ENCODE measurements at places on chromosomes 12 and 14.
A peak's percentile ranks its signal among the peaks of the same experiment; 100 is the strongest.

DNA sequence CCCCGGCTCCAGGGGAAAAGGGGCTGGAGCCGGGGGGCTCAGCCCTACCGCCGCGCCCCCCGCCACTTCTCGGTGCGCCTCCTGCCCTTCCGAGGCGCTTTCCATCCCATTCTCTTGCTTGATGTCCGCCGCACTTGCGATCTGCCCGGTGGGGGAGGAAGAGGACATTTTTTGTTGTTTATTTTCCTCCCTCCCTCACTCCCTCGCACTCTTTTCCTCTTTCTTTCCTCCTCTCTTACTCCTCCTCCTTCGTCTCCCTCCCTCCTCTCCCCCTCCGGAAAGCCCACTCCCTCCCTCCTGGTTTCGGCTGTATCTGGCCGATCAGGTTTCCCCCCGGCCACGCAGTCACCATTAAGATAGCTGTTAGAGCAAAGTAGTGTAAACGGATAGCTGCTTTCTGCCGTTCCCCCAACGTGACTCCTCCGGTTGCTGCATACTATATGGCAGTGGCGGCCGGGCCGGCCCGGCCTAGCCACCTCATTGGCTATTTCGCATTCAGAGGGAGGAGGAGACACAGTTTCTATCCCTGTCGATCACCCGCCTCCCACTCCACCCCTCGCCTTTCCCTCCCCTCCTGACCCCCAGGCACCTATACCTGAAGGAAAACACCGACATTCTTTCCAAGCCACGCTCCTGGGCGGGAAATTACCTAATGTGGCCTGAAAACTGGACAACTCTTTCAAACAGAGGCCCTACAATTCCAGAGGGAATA is at the start of gene SIX4:
Gene SIX4 (minus strand): TSS at position 445 of the 712 bp plus-strand sequence. CDS start 277 bp downstream, at position 168.
- peak; percentile 96 for DNase-seq

DNA sequence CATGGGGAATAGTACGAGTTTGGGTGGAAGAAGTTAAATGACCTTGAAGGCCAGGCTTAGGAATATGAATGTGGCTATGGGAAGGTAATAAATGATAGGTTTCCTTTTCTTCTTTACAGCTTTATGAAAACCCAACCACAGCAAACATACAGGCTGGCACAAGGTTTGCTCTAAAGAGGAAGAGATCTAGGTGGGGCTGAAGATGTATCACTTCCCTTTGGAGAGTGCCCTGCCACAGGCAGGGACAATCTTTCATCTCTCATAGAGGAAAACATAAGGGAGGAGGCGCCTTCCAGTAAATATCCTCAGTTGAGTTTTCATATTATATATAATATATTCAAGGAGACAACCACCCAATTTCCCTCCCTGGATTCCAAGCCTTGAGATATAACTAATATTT is 72.9 kb upstream of the FRMD6 start:
- DNase-seq = no peak

GRCh38 chr14:26597071-26597588 is 703 bp downstream of the NOVA1 start:
- no peak for DNase-seq

DNA sequence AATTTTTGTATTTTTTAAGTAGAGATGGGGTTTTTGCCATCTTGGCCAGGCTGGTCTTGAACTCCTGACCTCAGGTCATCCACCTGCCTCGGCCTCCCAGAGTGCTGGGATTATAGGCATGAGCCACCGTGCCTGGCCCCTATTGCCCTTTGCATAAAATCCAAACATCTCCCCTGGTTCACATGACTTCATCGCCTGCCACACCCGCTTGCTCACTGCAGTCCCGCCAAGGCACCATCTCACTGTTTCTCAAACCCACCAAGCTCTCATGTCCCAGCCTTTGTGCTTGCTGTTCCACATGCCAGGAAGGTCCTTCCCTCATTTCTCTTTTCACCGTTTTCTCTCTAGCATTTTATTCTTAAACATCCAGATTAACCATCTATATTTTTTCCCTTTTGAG is 9.7 kb downstream of the RHOF start:
- no peak for DNase-seq

DNA sequence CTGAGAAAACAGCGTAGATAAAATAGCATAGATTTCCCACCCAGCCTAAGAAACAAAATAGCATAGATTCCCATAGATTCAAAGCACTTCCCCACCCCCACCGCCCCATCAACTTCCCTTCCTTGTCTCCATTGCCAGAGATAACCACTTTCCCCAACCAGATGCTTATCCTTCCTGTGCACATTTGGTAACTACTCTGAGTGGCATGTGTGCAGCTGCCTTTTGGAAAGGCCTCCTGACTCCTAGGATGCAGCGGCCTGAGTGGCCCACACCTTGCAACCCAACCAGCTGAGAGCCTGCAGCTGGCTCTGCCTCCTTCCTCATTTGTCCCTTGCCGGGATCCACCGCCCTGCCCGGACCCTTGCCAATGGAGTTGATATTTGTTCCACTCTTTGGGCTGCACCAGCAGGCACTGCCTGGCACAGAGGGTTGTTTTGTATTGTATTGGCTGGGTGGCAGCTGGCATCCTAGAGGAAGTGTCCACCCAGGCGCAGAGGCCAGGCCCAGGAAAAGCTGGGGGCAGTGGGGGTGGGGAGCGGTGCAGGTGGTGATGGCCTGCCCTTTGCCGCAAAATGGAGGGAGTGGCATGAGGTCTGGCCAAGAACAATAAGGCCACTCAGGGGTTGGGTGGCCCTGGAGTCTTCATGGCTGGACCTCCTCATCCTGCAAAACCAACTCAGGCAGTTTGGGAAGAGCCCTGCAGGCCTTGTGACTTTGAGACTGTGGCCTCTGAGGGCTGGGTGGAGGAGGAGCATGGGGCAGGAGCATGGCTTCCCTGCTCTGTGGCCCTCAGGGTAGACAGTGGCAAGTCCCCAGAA is 4.9 kb downstream of the SLC48A1 start:
- DNase-seq = no peak

DNA sequence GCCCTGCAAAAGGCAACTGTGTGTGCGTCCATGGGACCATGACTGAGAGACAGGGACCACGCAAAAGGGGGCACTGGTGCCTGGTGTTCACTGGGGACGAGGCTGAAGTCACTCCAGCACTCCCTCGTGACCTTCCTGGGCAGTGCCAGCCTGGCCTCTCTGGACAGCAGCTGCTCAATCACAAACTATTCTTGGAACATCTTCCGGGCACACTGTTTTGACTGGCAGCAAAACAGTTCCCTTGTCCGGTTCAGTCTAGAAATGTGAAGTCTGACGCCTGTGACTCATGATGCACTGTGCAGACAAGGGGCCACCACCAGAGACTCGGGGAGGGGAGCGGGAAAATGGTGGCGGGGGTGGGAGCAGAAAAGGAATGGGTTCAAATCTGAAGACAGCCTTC is 20.8 kb downstream of the SNRNP35 start:
- DNase-seq = no peak

DNA sequence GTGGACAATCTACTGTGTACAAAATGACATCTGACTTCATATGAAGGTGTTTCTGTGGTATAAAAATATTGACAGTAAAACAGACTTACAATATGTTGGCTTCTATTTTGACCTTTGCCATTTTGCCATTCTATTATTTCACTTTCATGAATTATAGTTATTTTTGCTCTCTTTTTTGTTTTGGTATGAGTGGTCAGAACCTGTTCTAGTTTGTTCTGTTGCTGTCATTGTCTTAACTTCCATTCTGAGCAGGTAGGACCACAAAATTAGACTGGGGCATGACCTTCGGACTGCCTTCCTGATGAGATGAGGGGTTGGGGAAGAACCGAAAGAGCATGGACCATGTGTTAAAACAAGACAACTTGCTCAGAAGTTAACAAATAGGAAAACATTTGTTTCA is 36.5 kb upstream of the IFNG-AS1 start:
- DNase-seq = no peak

DNA sequence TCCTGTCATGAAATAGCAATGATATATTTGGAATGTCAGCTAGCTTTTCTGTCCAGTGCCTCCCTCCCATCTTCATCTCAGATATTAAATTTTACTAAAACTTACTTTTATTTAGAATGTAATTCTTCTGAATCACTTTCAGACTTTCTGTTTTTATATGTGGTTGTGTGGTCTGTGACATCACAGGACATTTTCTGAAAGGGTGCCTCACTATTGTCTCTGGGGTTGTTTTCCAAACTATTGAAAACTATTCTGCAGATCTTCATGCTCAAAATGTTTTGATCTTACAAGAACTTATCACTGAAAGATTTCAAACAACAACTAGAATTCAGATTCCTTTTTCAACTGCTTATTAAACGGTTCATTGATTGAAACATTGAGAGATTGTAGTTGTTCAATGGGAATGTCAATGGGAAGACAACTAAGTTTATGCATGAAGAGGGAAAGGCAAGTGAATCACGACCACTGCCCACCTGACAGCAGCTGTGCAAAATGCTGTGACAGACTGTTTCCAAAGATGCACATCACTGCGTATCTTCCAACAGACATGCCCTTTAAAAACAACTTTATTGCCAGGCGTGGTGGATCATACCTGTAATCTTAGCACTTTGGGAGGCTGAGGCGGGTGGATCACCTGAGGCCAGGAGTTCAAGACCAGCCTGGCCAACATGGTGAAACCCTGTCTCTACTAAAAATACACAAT is 51.3 kb downstream of the KLRG1 start:
- DNase-seq = no peak

DNA sequence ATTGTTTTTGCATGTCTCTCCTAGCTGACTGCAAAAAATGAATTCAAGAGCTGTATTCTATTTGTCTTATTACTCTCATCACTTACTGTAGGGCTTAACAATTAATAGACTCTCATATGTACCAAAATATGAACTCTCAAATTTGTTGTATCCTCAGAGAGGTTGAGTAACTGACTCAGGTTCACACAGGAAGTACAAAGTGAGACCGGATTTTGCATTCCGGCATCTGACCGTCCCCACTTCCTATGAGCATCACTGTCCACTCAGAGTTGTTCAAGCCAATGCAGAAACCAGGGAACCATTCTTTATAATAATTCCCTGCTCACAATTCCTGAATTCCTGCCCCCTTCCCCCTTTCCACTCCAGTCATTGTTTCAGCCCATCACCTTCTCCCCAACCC is 113.3 kb upstream of the AMIGO2 start:
- no peak for DNase-seq

DNA sequence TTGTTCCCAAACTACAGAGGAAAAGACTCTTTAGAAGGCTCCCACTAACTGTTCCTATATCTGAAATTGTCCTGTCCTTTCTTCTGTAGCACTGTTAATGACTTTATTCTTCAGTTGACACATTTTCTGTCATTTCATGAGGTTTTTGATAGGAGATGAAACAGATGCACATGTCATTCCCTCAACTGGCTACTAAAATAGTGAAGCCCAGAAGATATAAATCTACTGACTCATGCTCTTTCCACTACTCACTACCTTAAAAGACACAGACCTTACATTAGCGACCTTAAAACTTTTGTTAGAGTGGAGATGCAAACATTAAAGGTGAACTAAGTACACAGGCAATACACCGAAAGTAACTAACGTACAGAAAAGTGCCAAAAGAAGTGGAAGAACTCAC is 59.5 kb upstream of the ANKS1B start:
- DNase-seq = no peak

GRCh38 chr12:101747697-101748096 is 8.4 kb upstream of the SYCP3 start:
- DNase-seq = no peak

GRCh38 chr14:91223028-91223783 is 21.3 kb downstream of the GPR68 start:
- DNase-seq = peak; percentile 21

DNA sequence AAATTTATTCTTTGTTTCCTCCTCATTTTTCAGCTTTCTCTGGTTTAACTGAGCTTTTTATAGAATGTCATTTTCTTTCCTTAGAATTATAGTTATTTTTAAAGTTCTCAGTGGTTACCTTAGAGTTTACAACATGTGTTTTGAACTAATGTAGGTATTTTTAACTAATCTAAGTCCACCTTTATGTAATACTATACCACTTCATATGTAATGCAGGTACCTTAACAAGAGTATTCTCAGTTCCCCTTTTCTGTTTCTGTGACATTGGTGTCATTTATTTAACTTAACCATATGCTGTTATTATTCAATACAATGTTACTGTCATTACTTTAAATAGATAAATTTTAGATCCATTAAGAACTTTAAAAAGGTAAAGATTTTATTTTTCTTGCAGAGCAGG is 30.3 kb upstream of the KCNC2 start:
- DNase-seq = no peak

DNA sequence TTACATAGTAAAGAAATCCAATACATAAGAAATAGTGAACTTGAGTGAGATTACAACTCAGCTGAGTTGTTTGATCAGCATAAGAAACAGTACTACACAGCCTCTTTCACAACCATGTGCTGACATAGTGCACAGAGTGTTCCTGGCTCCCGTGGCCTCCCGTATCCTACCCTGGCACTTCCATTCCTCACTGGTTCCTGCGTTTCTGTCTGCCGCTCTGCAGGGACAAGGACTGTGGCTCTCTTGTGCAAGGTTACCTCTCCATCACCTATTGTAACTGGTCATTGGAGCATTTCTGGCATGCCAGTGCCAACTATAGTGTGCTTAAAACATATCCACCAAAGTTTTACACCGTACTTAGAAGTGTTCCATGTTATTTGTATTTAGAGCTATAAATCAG is 46.3 kb upstream of the PCED1B start:
- no peak for DNase-seq

- no peak for DNase-seq
Observed at GRCh38 chr14:99721792-99722516, 37.9 kb downstream of the CYP46A1 start.

GRCh38 chr12:128920468-128920867 is 67.2 kb downstream of the GLT1D1 start:
- DNase-seq = no peak

GRCh38 chr12:103665971-103666370 is 78.9 kb downstream of the STAB2 start:
- no peak for DNase-seq

GRCh38 chr12:120261951-120262851 is 3.3 kb downstream of the PXN start:
- DNase-seq = no peak

DNA sequence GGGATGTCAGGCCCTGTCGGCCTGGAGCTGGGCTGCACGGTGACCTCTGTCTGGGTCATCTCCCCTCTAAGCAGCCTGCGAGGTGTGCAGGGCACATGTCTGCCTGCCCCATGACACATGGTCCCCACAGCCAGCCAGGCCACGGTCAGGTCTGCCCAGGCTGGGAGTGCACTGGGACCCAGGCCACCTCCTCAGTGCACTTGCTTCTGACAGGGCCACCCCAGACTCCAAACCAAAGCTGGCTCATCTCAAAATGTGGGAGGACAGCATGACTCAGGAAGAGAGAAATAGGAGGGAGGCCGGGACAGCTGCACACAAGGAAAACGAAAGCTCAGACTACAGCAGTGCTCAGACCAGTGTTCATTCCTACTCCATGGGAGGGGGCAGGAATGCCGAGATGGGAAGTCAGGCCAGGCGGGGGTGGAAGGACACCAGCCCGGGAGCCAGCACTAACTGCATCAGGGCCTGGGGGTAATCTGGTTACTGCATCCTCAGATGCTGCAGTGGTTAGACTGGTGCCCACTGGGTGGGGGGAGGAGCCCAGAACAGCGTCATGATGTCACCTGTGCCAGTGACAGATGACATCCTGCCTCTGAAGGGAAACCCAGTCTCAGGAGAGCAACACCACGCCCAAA is 4.0 kb downstream of the P2RX2 start:
- DNase-seq = no peak

GRCh38 chr12:75315518-75315917 is 14.6 kb downstream of the CAPS2 start:
- no peak for DNase-seq

All from NCI-H187 treated with DMSO at 0.1 percent for 48 hours (cell line).